Activated CD4-positive, alpha-beta T cell treated with anti-CD3 and anti-CD28 coated beads for 1 hour (primary cell): ENCODE measurements at places on chromosomes 3 and 15.
A peak's percentile ranks its signal among the peaks of the same experiment; 100 is the strongest.

GRCh38 chr15:98035134-98035533, 74.6 kb downstream of the ARRDC4 start:
- DNase-seq = no peak

- no peak for DNase-seq
Observed at GRCh38 chr3:156987946-156988345, 161.8 kb downstream of the LEKR1 start.

GRCh38 chr3:13419505-13420044, 547 bp downstream of the NUP210 start:
- peak; percentile 60 for DNase-seq

DNA sequence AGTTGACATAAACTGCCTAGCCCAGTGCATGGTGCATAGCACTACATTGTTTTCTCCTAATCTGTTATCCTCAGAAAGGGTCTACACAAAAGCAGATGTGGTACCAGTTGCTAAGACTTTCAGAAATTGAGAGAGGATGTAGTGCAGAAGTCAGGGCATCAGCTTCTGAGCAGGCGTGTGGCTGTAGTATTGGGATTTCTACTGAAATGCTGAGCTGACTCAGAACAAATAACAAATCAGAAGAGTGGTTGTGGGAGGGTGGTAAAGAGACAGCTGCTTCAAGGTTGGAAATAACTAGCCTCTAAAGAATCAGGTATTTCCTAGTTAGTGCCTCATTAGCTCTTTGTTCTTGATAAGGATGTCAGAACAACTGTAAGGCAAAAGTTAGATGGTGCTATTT, 161.3 kb downstream of the AKAP13 start:
- DNase-seq = no peak

DNA sequence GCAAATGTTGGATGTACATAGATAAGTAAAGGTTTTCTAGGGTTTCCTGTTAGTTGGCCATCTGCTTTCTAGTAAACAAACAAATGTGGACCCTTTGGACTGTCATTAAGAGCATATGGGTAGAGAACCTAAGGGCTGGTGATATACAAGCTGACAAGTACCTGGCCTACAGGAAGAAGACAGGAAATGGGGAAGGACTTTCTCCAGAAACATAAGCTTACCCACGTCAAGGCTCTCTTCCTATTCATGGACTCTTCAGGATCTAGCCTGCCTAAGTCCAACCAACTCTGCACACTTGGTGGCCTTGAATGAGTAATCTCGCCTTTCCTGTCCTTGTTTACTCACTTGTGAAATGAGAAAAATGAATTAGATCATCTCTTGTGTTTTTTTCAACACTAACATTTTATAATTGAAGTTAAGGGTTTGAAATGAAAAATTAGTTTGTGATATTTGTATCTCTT, 22.2 kb upstream of the GOLIM4 start:
- DNase-seq = no peak

DNA sequence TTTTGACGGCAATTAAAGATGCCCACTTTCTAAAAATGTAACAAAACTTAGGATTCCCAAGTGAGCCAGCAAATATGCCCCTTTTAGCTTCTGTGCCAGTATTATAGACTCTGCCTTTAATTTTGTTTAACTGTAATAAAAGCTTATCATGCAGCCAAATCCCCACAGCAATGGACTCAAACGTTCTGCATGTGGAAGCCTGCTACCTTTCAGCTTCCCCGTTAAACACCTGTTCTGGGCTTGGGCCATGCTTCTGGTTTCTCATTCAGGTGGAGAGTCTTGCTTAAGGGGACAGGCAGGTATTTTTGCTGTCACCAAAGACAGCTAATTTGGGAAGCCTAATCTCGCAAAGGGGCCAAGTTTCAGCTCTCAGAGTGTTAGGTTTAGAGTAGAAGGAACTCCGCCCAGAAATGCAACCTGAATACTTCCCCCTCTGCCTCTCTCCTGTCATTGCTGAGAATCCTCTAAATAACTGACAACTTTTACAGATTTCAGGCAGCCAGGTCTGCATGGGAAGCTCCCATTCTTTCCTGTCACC, 399.4 kb upstream of the ATP11B start:
- DNase-seq = no peak

DNA sequence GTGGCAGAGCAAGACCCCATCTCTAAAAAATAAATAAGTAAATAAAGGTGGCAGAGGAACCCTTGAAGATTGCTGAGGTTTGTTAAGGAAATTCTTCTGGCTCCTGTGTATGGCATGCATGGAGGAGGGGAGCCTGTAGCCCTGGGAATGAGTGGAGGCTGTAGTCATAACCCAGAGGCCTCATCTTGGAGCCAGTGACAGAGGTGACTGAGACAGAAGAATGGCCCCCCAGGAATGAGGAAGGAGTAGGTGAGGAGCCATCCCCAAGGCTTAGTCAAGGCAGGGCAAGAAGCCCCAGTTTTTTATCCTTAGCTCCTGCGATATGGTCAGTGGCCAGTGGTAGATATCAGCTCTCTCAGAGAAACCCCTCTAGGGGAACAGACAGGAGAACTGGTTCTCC, 46.5 kb downstream of the BSN start:
- DNase-seq = no peak

GRCh38 chr3:186298876-186299275, 63.2 kb downstream of the DGKG start:
- DNase-seq = no peak

GRCh38 chr15:39946862-39947261, 12.9 kb downstream of the EIF2AK4 start:
- no peak for DNase-seq

DNA sequence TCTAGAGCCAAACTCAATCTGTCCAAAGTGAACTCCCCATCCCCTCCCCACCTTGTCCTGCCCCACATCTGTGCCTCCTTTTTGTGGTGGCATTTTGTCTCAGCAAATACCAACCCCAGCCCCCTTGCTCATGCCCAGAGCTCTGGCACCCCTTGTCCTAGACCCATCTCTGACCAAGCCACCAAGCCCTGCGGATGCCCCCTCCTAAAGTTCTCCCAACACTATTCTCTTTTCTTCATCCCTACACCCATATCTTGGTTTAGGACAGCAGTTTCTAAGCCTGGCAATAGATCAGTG, 17.7 kb downstream of the ACAA1 start:
- DNase-seq = no peak
